Muscle of leg (tissue), 16 donors: ENCODE measurements at places on chromosomes 2 and 18. TPM values are rescaled to one million over a fixed set of nuclear protein-coding genes. Genes with fewer than 3 reads are reported as not detected.

CRYBA2 gene
- total RNA-seq: not detected

NTSR2 gene
- not detected for total RNA-seq

COL5A2 gene
- total RNA-seq: 787 TPM

IL1A gene
- not detected for total RNA-seq

GKN2 gene
- not detected for total RNA-seq

GNAL gene
- total RNA-seq: 1.7 TPM

CFAP53 gene
- 0.18 TPM for total RNA-seq

AKAIN1 gene
- total RNA-seq: 0.18 TPM

SLC1A4 gene
- 13.6 TPM for total RNA-seq

VPS54 gene
- total RNA-seq: 26.9 TPM
